ENCODE measurements at places on chromosomes 1 and 21. TPM values are rescaled to one million over a fixed set of nuclear protein-coding genes. Genes with fewer than 3 reads are reported as not detected.

DNA sequence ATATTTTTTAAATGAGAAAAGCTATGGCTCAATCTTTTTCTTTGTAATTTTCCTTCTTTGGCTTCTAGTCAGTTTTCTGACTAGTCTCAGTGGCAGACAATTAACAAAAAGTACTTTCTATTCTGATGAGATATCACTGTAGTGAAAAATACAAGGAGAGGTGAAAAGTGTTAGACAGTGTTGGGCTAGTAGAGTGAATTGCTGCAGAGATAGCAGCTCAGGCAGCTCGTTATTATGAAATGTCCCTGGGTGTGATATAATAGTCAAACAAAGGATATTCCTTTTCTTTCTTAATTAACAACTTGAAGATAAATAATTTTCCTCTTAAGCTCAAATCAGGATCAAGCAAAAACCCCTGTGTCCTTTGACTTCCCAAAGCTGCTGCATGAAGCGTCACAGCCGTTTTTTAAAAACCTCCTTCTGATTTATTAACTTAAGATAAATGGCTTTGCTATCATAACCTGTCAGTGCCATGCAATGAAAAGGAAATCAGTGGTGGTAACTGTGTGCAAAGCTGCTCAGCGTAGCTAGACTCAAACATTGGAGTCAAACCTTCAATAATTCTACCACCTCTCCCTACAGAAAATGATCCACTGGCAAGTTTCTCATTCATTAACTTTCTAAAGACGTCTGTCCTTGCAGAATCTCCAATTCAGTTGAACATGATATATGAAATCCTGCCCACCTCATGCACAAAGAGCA lies 646.6 kb upstream of the PTBP2 start:
- DNase-seq = no peak

DNA sequence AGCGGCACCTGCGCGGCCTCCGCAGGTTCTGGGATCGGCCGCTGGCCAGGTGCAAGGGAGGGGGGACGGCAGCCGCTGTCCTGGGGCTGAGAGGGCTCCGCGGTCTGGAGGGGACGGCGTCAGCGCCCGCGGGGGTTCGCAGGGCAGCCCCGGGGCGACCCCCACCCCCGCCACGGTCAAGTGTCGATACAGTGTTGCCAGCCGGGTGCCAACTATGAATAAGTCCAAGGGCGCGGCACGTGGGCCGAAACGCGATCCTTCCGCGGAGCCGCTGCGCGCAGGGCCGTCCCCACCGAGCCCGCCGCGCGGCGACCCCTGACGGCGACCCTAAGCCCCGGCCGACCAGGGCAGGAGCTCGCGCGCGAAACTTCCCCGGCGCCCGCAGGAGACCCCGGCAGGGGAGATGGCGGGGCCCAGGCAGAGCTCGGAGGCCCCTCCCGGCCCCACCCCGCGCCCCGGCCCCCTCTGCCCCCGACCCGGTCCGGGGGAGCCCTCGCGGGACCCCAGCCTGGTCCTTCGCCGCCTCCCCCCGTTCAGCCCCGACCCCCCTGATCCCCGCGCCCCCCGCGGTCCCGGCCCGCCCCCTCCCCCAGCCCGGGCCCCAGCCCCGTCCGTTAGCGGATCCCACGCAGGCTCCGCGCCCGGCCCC lies 586 bp upstream of the AGPAT3 start:
- no peak for DNase-seq

GRCh38 chr1:111556325-111557037 lies 53.0 kb upstream of the ADORA3 start:
- DNase-seq = no peak

GRCh38 chr1:9538669-9539164 lies 548 bp upstream of the SLC25A33 start:
- no peak for DNase-seq

GRCh38 chr1:20660363-20660762 lies 806 bp downstream of the DDOST start:
- DNase-seq = no peak

The CHI3L2 gene
- 7.5 TPM for total RNA-seq

The TNFRSF14 gene
- 16.8 TPM for total RNA-seq
